ENCODE measurements at places on chromosomes 7 and 10.
A peak's percentile ranks its signal among the peaks of the same experiment; 100 is the strongest.

GRCh38 chr7:76280408-76280807 lies 22.1 kb upstream of the HSPB1 start:
- no peak for DNase-seq

GRCh38 chr10:119714484-119714816 lies 11.4 kb upstream of the INPP5F start:
- peak; percentile 29 for DNase-seq

GRCh38 chr10:72035252-72035887 lies 53.0 kb downstream of the SPOCK2 start:
- no peak for DNase-seq

DNA sequence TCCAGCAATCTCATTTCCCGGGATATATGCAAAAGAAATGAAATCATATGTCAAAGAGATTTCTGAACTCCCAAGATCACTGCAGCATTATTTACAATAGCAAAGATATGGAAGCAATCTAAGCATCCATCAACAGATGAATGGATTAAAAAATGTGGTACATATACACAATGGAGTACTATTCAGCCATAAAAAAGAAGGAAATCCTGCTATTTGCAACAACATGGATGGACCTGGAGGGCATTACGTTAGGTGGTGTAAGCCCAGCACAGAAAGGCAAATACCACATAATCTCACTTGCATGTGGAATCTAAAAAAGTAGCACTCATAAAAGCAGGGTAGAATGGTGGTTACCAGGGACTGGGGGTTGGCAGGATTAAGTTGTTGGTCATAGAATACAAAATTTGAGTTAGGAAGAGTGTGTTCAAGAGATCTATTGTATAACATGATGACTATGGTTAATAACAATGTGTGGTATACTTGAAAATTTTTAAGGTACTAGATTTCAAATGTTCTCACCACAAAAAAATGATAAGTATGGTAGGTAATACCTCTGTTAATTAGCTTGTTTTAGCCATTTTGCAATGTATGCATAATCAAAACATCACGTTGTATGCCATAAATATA lies 32.9 kb upstream of the EIF5AL1 start:
- peak; percentile 16 for DNase-seq

DNA sequence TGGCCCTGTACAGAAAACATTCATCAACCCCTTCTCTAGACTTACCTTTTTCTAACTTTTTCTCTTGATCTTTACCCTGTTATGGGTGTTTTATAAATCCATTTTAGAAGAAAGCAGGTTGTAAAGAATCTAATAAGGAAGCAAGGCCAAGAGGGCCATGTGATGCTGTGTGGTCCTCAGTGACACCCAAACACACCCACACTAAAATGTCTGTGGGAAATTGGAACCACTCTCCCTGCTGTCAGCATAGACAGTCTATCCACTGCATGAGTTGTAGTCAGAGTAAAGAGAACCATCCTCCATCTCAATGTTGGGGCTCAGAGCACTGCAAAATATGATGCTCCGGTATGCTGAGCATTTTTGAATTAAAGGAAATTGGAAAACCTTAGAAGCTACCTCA lies 235.5 kb downstream of the SKIDA1 start:
- no peak for DNase-seq

GRCh38 chr10:133278577-133279265 lies 2.1 kb upstream of the ADAM8 start:
- peak; percentile 66 for DNase-seq

DNA sequence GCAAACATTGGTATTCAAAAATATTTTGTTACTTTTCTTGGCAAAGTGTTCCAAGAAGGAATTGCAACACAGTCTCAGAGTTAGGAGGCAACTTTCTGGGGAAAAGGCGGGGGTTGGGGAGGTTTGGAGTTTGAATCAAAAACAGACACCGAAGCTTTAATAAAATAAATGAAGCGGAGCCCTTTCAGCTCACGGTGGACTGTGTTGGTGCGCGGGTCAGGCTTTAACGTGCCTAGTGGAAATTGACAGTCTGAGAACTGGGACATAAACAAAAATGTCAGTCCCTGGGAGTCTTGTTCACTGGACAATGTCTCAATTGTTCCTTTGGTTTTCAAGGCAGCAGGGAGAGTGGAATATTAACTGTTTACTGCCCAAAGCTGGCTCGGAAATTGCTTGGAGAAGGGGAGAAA lies 109.3 kb downstream of the TCF7L2 start:
- peak; percentile 76 for DNase-seq

GRCh38 chr10:71494980-71495381 lies 98.3 kb downstream of the CDH23 start:
- DNase-seq = no peak

- peak; percentile 55 for DNase-seq
Observed at GRCh38 chr7:28409716-28410627, 2.3 kb upstream of the CREB5 start.

GRCh38 chr7:68485253-68485917 lies 1112.9 kb upstream of the AUTS2 start:
- no peak for DNase-seq

DNA sequence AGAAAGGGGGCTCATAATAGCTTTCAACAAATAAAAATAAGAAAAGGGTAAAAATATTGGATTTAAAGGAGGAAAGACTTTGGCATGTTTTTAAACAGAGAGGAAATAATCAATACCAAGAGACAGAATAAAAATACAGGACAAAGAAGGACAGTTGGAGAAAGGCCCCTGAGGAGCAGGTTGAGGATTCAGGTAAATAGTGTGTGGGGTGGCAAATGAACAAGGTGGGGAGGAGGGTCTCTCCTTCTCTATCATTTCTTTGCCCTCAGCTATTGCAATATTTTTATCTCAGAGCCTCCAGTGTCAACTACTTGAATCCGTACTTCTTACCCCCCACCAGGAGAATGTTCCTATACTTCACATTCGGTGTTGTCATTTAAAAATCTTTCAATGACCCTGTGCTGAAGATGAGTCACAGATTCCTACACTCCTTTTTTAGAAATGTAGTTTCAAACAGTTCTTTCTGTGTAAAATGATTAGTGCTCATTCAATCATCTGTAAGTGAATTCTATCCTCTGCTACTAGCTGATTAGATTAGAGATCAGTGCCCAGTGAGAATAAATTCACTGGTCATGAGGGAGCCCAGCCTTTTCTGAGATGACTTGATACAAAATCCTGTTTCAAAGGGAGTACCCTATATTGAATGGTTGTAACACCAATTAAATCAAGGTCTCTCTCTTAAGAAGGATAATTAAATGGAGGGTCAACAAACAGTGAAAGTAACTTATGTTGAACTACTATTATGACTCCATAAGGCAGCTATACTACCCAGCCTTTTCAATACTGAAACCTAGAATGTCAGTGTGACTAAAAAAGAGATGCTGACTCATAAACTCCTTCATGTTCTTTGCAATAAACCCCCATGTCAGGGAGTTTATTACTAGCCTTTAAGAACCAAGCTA lies 50.4 kb upstream of the WNT16 start:
- peak; percentile 75 for DNase-seq

- DNase-seq = peak; percentile 56
Observed at GRCh38 chr10:92239600-92240288, 51.1 kb downstream of the CPEB3 start.

GRCh38 chr10:29687421-29688164 lies 52.8 kb upstream of the SVIL start:
- DNase-seq = peak; percentile 10

DNA sequence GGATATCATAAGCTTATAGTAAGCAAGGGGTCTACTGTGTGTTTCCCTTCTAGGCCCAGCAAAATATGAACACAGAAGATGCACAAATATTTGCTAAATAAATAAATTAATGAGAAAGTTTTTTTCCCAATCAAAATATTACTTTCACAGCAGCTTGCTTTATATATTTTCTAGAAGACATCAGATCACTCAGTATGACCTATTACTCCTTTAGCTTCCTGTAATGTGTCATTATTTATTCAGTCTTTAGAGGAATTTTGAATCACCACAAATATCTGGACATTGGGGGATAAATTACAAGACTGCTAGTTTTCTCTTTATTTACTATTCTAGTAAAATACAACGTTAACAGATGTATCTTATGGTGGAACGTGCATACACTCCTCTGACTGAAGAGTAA lies 765.8 kb upstream of the POM121L12 start:
- DNase-seq = no peak

DNA sequence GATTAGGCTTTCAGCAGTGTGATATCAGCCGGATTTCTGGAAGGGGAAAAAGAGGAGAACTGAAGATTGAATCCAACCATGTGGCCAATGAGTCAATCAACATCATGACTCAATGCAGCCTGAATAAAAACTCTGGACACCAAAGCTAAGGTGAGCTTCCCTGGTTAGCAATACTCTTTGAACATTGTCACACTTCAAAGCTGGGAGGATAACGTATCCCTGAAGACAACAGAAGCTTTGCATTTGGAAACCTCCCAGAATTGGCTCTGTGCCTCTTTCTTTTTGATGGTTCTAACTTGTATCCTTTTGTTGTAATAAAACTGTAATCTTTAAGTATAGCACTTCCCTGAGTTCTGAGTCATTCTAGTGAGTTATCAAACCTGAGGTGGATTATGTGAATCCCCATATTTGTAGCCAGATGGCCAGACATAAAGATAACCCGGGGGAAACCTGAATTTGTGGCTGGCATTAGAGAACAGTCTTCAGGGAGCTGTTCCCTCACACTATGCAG lies 284.4 kb downstream of the IPMK start:
- DNase-seq = peak; percentile 14

GRCh38 chr7:8211725-8212096 lies 50.3 kb downstream of the ICA1 start:
- DNase-seq = no peak

GRCh38 chr10:124117511-124117785 lies 24.1 kb upstream of the CHST15 start:
- no peak for DNase-seq

DNA sequence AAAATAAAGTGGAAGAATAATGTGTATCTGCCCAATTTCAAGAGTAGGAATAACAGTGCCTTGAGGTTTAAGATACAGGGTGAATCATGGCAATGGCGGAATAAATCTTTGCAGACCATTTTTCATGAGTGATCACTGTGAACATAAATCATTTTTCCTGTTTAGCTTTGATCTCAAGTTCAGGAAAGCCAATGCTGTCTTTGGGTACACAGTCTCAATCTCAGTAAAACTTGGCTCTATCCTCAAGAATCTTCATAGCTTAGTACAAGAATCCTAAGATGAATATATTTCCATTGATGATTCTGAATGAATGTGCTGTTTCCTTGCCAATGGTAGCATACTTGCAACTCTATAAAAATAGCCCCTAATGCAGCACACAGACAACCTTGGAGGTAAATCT lies 6.8 kb downstream of the NAMPT start:
- DNase-seq = no peak

DNA sequence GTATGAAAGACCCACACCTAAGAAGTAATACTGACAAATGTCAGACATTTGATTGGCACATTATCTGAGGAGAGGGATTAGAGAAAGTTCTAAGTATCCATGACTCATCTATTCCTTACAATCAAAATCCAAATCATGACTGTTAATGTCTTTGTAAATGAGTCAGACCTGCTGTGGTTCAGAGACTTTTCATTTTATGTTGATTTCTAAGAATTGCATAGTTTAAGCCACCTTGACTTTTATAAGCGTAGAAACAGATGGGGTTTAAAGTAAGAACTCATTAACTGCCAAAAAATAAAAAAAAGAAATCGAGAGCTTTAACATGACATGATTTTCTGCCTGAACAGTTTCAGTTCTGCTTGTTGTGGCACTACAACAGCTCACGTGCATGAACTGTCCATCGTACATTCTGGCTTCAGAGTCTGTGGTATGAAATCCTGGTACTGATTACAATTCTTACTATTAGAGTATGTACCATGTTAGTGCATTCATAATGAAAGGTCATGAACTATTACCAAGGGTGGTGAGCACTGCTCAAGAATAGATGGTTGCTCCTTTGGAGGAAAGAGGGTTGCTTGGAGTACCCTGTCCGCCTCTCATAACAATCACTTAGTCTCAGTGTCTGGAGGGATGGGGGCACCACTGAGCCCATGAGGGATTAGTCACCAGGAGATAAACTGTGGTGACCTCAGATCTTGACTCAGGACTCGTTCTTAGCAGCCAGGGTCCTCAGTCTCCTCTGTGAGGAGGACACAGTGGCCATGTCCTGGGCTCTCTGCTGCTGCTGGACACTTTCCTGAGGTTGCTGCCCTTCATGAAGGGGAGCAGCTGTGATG lies 42.2 kb downstream of the ACSM6 start:
- DNase-seq = peak; percentile 82

DNA sequence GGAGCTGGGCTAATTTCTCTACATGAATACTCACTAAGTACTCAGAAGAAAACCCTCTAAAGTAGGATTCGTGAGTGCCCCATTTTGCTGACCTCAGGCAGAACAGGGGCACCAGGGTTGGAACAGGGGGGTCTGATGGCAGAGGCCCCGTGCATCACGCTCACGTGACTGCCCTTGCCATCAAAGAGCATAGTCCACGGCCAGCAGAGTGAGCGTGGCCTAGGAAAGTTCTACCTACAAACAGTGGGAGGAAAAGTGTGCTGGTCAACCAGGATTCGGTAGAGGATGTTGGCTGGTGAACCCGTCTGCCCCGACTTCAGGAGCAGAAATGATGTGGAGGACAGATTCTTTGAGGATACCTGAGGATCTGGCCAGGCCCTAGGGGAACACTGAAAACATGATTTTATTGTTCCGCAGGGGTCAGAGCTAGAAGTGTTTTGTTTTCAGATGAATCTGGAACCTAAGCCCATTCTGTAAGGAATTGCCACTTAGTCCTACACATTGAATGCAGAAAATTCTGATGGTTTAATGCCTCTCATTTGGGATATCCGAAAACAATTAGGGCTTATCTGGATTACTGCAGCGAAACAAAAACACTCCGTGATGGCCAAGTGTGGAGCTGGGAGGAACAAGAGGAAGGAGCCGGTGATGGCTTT lies 138.8 kb upstream of the SHH start:
- no peak for DNase-seq

DNA sequence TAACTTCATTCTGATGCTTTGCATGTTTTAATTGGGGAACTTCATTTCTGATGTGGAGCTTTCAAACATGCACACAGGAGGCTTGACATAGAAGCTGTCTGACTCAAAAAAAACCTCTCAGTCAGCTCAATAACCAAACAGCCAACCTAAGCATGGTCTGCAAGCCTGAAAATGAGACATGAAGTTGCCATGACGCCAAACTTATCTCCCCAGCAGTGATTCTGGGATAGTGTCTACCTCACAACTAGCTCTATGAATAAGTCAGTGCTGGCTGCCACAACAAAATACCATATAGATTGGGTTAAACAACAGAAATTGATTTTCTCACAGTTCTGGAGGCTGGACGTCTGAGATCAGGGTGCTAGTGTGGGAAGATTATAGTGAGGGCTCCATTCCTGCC lies 244.2 kb downstream of the CCDC3 start:
- no peak for DNase-seq
